ENCODE measurements at places on chromosomes 3 and 15.

DNA sequence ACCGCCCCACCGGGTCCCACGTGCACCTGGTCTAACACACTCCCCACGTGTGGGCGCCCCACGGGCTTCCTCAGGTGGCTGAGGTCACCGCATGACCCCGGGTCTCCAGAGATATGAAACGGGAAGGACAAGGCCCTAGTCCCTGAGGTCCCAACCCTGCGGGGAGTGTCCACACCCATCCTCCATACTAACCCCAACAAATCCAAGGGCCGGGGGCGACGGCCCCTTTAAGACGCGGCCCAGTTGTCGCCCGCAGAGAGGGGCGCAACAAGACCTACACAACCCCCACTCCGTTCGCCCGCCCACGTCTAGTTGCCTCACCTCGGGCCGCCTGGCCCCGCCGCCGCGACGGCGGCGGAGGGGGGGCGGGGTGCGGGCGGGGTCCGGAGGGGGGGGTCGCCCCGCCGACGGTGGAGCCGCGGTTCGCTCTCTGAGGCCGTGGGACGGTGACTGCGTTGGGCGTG, 396 bp downstream of the INO80 start:
- DNase-seq, result peak; percentile 53

- no peak for DNase-seq
Observed at GRCh38 chr15:67792250-67792942, 32.9 kb upstream of the SKOR1 start.

GRCh38 chr3:172875039-172875438, 124.5 kb downstream of the ECT2 start:
- no peak for DNase-seq

GRCh38 chr3:126857928-126858327, 125.0 kb upstream of the PLXNA1 start:
- DNase-seq, result no peak

GRCh38 chr3:8436661-8437287, 64.8 kb upstream of the LMCD1 start:
- no peak for DNase-seq

GRCh38 chr3:100117093-100117492, 2.8 kb upstream of the FILIP1L start:
- no peak for DNase-seq

GRCh38 chr3:169134194-169134593, 529.3 kb downstream of the MECOM start:
- no peak for DNase-seq

GRCh38 chr15:58274885-58275284, 136.7 kb downstream of the AQP9 start:
- DNase-seq, result no peak

DNA sequence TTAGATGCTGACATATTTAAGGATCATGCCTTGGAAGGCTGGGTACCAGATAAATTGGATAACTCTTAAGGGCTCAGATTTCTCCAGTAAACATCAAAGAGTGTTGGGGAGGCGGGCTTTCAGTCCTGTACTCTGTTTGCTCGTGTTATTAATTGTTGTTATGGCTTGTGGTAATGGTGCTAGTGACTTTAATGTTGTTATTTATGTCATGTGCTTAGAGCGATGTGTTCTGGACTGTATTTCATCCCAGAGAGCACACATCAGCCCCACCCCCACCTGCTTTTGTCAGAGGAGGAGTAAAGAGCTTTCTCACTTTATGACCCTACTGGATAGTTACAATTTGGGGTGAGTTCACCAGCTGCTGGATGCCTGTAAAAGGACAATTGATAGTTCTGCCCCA, 386.3 kb downstream of the EPHB1 start:
- DNase-seq, result no peak

DNA sequence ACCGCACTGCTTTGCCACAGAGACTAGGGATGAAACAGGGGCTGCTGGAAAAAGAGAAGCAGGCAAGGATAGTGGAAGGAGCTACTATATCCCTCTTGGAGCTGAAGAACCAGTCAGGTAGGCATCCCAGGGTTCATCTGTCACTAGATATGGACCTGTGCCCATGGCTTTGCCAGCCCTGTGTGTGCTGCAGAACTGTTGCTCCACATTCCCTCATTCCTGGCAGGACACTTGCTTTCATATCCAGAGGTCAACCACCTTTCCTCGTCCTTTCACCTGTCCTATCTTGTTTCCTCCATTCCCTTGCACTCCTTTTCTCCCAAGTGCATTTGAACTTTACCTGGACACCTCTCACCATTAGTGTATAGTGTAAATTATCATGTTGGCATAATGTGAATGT, 12.0 kb downstream of the SNRK start:
- no peak for DNase-seq

DNA sequence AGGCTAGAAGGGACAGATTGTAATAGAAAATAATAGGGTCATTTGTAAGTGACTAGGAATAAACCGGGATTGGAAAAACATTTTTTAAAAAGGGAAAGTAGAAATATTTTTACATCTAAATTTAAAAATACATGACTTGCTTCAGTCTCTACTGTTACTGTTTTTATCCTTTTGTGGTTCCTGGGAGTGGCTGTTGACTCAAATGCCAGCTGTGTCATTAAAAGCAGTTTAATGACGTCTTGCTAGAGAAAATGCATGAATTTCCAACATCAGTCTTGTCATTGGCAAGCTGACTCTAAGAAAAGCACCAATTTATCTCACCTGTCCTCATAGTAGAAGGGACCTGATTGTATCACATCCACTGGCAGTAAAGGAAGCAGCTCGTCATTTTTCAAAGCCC, 16.7 kb upstream of the LCMT2 start:
- no peak for DNase-seq

DNA sequence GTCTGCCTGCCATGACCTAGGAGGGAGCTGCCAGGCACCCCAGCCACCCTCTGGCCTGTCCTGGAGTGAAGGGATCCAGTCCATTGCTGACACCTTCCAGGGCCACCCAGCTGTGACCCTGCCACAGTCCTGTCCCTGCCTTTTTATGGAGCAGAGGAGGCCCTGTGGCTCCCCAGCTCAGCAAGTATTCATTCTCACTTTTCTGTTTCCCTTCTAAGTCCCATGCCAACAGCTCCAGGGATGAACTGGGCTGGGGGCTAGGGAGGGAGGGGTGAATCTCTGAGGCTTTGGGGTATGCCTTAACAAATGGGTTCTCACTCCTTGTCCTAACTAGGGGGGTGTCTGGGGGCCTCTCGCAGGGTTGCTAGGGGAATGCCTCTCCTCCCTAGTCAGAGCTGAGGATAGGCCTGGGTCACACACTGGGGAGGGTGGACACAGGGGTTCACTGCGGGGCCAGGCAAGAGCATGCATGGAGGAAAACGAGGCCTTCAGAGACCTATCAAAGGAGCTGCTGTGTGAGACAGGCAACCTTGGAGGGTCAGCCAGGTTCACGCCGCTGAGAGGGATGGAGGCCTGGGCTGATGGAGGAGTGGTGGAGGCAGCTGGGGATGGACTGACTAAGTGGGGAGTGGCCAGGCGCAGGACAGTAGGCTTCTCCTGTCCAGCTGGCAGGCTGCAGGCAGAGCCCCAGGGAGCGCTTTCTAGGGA, 31.8 kb downstream of the EPHB3 start:
- DNase-seq, result peak; percentile 60

GRCh38 chr15:70248116-70249025, 150.7 kb upstream of the TLE3 start:
- peak; percentile 83 for DNase-seq

DNA sequence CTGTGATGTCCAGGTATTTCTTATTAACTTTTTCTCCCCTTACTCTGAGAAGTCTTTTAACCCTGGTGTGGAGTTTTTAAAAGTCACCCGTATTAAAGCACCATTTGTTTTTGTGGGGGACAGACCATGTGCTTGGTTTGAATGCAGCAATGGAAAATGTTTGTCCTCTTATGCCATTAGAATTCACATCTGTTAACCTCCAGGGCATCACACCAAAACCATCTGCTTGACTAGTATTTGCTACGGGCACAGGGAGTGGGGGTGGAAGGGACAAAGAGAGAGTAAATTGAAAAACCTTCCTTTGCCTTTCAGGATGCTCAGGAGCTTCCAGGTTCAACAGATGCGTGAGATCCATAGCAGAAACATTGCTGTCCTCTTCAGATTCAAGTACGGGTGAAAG, 61.4 kb upstream of the GOLGA8B start:
- DNase-seq, result no peak

GRCh38 chr15:58284293-58284692, 146.1 kb downstream of the AQP9 start:
- no peak for DNase-seq

DNA sequence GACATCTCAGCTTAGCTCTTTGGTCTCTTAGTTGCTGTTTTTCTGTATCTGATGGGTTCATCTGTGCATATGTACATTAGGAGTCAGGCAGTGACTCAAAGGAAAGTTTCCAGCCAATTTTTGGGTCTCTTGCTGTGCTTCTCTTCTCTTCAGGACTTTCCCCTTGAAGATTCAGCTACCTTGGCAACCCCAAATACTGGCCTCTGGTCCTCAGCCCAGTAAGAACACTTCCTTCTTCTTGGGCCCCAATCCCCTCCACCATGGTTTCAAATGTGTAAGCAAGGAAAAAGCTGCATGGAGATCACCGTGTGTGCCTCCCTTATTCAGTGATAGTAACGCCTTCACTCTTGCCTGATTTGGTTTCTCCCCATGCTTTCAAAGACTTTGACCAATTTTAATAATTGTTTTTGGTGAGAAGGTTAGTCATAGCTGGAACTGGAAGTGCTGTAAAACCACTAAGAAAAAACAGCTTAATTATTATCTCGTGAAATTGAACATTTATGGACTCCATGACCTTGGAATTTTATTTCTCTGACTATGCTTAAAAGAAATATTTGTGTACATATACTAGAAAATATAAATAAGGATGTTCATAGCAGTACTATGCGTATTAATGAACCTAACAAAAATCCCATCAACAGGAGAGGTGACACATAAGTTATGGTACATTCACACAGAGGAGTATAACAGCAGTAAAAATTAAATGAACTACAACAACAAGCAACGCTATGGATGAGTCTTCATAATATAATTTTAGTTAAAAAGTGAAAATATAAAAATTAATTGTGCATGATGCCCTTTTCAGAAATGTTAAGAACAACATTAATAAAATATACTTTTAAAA, 125.3 kb upstream of the BCL6 start:
- DNase-seq, result no peak

DNA sequence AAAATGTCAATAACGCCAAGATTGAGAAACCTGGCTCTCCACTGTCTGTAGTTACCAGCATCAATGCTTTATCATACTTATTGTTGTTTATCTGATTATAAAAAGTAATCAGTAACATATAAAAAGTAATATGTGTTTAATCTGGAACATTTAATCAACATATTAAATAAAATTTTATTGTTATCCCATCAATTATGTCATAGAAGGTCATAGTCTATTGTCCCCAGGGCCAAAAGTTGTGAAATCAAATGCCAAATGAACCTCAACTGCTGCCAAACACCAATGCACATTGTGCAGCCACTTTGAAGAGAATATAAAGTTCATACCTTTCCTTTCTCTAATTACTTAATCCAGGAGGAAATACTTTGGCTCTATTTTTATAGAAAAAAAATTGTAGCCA, 106.6 kb downstream of the EOMES start:
- no peak for DNase-seq

DNA sequence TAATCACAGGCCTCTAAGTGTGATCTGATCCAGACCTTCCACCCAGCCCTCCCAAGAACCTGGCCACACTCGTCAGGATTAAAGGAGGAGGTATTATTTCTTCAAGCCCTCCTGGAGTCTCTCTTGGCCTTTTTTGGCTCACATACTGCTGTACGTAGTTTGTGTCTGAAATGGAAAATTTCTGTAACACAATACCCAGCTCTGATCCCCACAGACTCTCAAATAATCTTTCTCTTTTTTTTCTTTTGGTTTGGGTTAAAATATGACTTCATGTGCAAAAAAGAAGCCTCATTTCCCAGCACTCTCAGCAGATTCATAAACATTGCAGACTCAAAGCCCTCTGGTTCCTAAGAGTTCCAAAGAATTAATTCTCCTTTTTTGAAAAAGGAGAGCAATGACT, 96.5 kb upstream of the PHLDB2 start:
- no peak for DNase-seq

DNA sequence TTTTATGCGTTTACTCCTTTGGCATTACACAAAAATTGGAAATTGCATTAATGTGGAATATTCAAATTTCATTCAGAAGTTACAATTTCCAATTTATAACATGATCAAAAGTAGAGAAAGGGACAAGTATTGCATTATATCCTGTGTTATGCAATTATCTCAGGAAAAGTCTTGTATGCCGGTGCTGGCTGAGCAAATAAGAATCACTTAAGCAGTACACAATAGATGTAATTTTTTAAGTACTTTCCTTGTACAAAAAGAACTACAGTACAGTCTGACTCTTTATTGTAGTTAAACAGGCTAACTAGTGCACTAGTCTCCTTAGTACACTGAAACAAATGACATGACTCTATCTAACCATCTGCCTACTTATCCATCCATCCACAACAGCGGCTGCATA, 493.2 kb upstream of the KCNMB2 start:
- no peak for DNase-seq

GRCh38 chr3:196793246-196793645, 53.6 kb downstream of the PAK2 start:
- DNase-seq, result no peak

- no peak for DNase-seq
Observed at GRCh38 chr3:29591579-29591978, 310.7 kb downstream of the RBMS3 start.

GRCh38 chr15:98650417-98651035, 2.2 kb downstream of the IGF1R start:
- no peak for DNase-seq

- no peak for DNase-seq
Observed at GRCh38 chr3:21526461-21526860, 224.5 kb downstream of the ZNF385D start.

- no peak for DNase-seq
Observed at GRCh38 chr15:94522125-94522524, 290.8 kb downstream of the MCTP2 start.

DNA sequence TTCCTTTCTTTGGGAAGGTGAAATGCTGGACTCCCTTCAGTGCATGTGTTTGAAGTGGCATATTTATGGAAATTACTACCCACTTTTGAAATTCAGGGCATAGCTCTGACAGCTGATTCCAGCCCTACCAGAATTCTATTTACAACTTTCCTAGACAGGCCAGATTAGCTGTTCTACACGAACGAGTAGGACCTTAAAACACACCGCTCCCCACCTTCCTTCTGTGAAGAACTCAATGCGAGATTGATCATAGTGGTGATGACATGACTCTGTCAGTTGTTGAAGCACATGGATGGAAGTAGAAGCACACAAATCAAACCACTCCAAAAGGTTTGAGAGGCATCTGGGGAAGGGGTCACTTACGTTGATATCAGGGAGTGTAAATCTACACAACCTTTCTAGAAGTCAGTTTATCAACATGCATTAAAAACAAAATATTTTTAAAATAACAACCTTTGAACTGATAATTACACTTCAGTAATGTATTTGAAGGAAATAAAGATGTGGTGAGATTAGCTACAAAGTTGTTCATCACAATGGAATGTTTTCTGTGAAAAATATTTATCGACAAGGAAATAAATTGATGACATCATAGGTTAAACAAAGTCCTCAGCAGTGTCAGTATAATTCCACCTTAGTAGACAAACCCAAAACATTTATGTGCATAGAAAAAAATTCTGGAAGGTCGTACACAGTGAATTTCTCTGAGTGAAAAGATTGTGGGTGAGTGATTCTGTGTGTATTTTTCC, 29.8 kb downstream of the RARB start:
- no peak for DNase-seq

GRCh38 chr3:104763007-104763406, 603.7 kb upstream of the ALCAM start:
- no peak for DNase-seq

GRCh38 chr3:174715386-174715785, 143.7 kb upstream of the NAALADL2 start:
- DNase-seq, result no peak

Data from WERI-Rb-1 (cell line).